ENCODE measurements at places on chromosomes 3 and 15.

DNA sequence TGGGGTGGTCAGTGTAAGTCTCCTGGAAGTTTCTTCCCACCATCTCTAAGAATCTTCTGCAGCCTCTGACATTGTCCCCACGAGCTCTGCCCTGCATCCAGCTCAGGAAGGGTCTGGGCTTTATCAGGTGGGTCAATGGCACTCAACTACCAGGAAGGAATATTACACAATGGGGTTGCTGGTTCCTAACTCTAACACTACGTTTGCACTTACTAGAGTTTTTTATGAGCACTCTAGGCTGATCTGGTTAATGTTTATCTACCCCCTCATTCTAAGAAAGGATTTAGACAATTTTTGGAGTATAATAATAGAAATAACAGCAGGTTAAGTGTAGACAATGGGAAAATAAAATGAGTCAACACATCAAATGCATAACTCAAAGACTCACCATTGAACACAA lies 411.1 kb upstream of the RGMA start:
- no peak for DNase-seq

- no peak for DNase-seq
Measured at GRCh38 chr3:78604341-78604740, 1163.5 kb downstream of the ROBO1 start.

GRCh38 chr3:161540594-161540993 lies 44.0 kb downstream of the OTOL1 start:
- DNase-seq = no peak

DNA sequence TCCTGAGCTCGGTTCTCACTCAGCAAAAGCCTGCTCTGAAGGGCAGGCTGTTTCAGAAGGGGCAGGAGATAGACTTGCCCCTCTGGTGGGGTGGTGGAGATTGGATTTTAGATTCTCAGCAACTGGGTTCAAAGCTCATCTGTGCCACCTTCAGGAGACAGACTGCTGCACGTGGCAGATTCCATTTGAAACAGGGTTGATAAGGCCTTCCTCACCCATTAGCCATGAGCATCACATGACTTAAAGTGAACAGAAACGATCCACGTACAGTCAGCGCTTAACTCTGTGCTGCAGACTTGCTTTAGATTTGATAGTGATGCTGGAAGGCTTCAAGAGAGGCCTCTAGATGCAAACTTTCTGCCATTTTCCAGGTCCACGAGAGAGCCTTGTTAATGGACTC lies 35.0 kb upstream of the MGLL start:
- DNase-seq = no peak
